ENCODE measurements at places on chromosomes 7 and 10.

GRCh38 chr10:116848944-116849247, 403 bp upstream of the ENO4 start:
- DNase-seq = no peak

- DNase-seq = no peak
Observed at GRCh38 chr10:34538281-34538829, 276.7 kb downstream of the PARD3 start.

DNA sequence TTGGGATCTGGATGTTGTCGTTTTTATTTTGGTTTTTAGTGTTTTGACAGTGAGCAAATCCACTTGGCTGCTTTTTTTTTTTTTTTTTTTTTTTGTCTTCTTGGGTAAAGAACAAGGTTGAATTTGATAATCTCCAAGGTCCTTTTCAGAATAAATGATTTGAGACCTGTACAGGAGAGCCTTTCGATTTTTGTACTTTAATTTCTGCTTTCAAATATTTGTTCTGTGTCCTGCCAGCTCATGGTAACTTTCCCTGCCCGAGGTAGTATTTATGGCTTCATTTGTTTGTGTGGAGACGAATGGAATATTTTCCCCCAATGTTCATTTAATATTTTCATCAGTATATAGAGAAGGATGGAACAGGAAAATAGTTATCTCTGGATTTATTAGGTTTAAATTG, 19.9 kb downstream of the WAC start:
- no peak for DNase-seq

- no peak for DNase-seq
Observed at GRCh38 chr7:131883196-131883595, 326.8 kb upstream of the PODXL start.

GRCh38 chr10:17219024-17219423, 9.0 kb upstream of the VIM start:
- no peak for DNase-seq

DNA sequence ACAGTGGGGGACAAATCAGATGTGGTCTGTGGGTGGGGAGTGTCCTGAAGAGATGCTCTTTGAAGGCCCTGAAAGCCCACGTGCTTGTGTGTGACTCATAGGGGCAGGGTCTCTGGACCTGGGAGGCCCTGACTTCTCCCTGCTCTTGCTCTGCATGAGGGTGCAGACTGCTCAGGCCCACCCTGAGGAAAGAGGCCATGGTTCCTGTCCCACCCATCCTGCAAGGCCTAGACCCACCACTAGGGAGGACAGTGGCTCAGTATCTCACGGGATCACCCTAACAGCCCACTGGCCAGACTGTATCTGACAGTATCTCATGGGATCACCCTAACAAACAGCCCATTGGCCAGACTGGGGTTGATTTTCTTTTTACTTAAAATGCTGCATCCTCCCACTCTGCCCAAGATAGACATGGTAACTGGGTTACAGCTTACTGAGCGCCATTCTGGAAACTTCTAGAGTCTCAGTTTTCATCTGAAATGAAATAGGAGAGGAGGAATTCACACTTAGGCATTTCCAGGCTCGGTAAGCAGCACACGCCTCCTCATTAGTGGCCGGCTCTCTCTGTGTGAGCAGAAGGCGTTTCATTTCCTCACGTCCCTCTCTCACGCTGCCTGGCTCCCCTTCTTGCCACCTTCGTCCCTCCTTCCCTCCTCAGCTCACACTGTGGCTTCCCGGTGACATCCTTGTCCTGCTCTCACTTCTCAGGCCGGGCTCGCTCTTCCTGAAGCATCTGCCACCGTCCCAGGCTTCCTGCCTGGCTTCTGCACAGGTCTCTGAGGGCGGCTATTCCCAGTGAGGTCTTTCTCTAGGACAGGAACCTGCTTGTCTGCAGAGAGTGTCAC, 242.6 kb downstream of the GLRX3 start:
- DNase-seq = no peak

- no peak for DNase-seq
Observed at GRCh38 chr10:113096128-113096996, 146.3 kb downstream of the TCF7L2 start.

DNA sequence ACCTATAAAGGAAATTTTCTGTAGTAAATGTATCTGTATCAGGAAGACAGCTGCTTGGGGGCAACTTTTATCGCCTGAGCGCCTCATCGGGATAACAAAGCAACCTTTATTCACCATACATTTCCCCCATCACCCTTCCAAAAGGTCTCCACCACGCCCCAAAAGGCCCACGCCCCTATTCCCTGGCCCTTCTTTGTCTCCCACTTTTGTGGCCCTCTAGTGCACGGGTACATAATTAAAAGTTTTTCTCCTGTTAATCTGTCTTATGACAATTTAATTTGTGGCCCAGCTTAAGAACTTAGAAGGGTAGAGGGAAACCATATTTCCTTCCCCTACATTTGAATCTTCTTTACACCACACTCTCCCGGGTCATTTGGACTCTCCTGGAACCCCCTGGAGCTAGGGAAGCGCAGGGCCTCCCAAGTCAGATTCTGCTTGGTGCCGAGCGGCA, 625 bp downstream of the RP9 start:
- DNase-seq = no peak

DNA sequence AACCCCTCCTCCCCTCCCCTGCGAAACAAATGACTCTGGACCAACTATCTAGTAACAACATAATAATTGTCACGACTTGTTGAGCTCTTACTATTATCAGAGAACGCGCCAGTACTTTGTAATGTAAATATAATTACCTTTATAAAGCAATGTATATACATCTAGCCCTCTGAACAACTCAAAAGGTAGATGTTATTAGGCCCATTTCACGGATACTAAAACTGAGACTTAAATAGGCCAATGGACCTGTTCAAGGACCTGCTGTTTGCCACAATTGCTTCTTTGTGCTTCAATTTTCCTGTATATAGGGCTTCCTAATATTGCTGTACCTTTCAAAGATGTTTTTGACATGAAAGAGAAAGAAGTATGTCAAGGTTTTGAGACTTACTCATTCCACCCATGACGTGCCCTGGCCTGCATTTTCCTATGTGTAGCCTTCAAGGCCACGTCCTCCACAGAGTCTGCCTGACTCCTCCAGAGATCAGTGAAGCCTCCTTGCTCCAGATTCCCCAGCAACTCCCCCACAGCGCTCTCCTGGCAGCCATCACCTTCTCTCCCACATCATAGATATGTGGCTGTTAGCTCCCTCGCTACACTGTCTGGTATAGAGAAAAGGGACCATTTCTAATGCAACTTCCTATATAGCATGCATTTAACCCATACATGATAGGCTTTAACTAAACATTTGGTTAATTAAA, 156.6 kb downstream of the SKIDA1 start:
- no peak for DNase-seq

DNA sequence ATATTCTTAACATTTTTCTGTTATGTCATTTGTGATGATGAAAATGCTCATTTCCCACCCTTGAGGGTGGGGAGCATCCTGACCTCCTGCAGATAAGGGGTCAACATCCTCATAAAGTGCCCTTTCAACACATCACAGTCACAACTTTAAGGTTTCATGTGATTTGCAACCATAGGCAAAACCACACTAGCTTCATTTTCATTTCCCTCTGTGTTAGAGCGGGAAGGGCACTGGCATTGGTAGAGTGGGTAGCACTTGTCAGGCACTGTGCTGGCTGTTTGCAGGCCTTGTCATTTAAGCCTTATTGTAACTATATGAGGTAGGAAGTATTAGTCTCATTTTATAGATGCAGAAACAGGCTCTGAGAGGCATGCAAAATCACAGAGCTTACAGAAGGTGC, 39.8 kb downstream of the PSMC2 start:
- DNase-seq = no peak

GRCh38 chr10:131928248-131929095, 27.7 kb downstream of the PPP2R2D start:
- DNase-seq = peak; percentile 22

DNA sequence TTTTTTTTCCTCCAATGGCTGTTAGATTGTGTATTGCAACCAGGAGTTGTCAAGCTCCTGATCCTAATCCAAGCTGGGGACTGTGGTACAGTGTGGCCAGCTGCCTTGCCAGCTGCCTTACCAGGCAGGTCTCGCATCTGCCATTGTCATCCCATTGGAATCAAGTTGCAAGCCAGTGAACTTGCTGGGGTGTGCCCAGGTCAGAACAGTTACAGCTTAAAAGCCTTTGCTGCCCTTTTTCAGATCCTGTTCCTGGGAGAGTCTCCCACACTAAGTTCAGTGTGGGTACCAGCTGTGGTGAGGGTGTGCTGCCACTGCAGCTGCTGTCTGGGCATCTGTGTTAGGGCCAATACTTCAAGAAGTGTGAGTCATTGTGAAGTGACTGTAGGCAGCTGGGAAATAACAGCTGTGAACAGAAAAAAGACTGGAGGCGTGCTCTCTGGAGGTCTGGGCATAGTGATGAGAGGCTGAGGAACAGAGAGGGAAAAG, 72.8 kb downstream of the CCNY start:
- DNase-seq = no peak

GRCh38 chr7:33590916-33591315, 314.4 kb upstream of the BMPER start:
- no peak for DNase-seq

DNA sequence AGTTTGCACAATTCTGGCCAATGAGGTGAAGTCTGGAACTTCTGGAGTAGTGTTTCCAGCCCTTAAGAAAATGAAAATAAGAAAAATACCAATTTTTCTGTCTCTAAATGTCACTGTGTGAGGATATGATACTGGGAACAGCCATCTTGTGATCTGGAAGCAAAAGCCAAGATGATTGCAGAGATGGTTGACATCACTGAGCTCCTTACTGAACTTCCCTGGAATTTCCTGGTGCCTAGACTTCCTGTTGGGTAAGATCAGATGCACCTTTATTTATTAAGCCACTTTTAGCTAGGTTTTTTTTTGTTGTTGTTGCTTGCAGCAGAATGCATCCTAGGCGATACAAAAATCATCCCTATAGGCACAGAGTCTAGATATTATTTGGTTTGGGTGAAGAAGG, 27.3 kb upstream of the INHBA start:
- DNase-seq = no peak

- peak; percentile 52 for DNase-seq
Observed at GRCh38 chr7:156612930-156613329, 27.6 kb upstream of the RNF32 start.

GRCh38 chr7:130985361-130985760, 251.4 kb upstream of the KLF14 start:
- DNase-seq = no peak

- no peak for DNase-seq
Observed at GRCh38 chr7:24825931-24826661, 68.8 kb upstream of the GSDME start.

DNA sequence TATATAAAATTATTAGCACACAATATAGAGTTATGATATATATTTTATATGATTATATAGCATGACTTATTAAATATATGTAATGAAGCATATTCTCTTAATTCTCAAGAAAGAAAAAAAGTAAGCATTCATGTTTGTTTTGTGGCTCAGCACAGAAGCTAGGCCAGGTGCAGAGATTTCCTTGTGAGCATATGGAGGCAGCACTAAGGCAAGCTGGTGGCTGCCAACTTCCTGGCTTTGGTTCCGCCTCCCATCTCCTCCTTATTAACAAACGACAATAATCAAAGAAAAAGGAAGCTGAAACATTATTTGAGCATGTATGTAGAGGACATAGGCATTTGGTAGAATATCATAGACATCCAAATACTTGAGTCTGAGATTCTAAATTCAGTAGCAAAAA, 130.3 kb downstream of the ST7 start:
- DNase-seq = no peak

DNA sequence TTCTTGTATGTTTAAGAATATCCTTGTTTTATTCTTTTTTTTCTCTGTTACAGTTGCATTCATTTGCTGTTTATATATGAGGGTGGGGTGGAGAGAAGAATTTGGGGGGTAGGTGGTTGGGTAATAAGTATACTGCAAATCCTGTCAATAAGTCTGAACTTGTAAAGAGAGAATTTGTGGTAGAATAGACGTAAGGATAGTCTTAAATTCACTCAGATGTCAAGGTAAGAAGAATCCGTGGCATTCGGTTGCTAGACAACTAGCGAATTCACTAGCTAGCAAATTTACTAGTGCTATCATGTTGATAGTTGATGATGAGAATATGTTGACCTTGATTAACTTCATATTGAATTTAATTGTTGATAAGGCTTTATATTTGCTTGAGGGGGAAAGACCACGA, 40.7 kb downstream of the RSBN1L start:
- DNase-seq = no peak

GRCh38 chr10:6999232-6999925, 411.5 kb downstream of the SFMBT2 start:
- no peak for DNase-seq

GRCh38 chr7:98698976-98699375, 81.9 kb downstream of the NPTX2 start:
- DNase-seq = no peak

- DNase-seq = no peak
Observed at GRCh38 chr10:133567119-133567518, 1.7 kb upstream of the SYCE1 start.

DNA sequence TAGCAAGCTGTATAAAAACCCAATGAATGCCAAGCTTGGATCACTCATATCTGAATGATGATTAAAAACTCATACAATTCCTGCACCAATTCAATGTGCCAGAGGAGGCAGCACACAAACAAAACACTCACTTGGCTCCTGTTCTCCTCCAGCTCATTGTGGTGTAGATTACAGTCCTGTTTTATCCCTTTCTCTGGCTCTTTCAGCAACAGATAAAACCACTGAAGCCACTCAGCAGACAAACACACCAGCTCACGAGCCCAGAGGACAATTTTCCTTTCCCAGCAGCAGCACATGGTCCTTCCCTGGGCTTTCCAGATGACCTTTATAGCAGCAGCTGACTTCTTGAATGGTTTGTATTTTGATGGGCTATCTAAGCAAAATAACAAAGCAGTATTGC, 107.3 kb upstream of the STARD3NL start:
- no peak for DNase-seq

GRCh38 chr7:146862415-146862814, 745.8 kb downstream of the CNTNAP2 start:
- DNase-seq = no peak

DNA sequence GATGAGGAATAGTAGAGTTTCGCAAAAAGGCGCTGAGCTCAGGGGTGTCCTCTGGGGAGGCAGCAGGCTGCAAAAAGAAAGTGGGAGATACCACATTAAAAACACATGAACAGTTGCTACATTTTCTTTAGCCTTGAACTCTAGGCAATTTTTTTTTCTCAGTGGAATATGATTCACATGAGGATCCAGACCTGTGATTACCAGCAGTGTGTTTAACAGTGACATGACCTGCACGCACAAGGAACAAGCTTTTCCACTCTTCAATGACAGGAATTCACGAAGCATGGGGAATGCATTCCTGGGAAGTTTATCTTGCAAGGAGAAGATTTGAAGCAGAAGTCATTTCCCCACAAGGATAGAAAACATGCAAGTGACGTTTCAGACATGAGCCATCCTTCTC, 161.6 kb downstream of the ITGA8 start:
- no peak for DNase-seq

All from activated T-helper 9 cell treated with anti-CD3 and anti-CD28 coated beads, Interleukin-2, amount 50 U/mL, for 16 hours (primary cell).